LoVo (cell line): ENCODE measurements at places on chromosomes 4 and X.

DNA sequence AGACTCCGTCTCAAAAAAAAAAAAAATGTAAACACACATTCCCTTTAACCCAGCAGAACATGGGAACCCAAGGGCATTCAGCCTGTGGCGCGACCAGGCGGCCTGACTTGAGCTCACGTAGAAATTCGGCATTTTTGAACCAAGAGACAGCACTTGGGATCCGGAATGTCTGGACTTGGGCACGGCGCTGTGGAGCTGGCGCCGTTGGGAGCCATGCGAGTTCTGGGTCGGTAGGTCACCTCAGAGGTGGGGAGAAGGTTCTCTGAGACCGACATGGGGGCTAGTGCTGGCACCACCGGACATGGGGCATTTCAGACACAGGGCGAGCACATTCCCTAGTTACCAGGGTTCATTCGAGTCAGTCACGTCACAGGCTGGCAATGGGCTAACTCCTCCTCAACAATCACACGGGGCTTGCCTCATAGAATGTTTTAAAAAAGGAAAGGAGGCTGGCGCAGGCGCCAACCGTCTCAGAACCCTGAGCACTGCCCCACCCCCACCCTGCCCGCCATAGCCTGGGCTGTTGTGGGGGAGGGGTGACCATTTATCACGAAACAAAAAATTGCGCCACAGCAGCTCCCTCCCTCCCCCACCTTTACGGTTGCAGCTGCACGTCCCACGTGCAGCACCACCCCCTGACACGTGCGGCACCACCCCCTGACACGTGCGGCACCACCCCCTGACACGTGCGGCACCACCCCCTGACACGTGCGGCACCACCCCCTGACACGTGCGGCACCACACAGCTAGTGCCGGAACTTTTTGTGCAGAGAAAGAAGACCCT lies at the start of gene TEX28:
TSS of gene TEX28 (minus strand) at position 334 of the 784 bp plus-strand sequence. CDS start 3,007 bp downstream, outside the sequence.
- DNase-seq = no peak

DNA sequence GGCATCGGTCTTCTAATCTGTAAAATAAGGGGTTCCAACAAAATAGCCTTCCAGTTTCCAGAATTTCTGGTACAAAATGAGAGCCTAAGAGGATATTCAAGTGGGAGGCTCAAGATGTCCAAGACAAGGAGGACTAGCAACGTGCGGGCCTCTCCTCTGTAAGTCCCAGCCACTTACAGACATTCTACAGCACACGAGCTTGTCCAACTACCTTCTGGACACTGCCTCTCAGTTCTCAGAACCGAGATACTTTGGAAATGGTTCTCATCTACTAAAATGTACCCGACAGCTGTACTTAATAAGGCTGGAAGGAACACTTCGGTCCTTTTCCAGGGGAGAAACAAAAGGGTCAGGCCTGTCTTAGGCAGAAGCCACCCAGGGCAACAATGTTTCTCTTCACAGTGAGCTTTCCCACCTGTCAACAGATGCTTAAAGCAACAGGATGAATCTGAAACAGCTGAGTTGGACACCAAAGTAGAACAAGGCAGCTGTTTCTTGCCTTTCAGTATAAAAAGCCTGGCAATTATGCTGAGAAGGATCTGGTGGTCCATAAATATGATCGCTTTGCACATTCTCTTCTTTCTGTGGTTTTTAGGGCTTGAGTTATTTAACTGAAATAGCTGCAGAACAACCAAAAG lies 127.0 kb downstream of the HS6ST2 start:
- no peak for DNase-seq

- no peak for DNase-seq
These were observed 535.7 kb upstream of the INTU start for GRCh38 chr4:127097061-127097460.

DNA sequence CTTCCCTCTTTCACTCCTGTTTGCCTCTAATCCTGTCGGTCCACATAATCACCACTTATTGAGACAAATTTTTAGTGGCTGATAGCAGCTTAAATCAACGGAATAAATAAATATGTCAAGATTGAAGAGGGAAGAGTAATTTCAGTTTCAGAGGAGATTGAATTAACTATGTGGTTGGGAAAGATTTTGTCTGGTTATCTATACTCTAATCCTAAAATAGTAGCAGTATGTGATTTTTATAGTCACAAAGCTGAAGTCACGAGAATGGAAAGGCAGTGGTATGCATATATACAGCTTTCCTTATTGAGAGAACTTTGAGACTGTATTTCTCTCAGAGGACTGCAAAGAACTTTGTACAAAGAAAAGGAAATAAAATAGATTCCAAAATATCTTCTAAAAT lies 493.3 kb downstream of the FAT4 start:
- no peak for DNase-seq

GRCh38 chr4:77145842-77146185 lies 11.2 kb upstream of the CCNG2 start:
- no peak for DNase-seq

DNA sequence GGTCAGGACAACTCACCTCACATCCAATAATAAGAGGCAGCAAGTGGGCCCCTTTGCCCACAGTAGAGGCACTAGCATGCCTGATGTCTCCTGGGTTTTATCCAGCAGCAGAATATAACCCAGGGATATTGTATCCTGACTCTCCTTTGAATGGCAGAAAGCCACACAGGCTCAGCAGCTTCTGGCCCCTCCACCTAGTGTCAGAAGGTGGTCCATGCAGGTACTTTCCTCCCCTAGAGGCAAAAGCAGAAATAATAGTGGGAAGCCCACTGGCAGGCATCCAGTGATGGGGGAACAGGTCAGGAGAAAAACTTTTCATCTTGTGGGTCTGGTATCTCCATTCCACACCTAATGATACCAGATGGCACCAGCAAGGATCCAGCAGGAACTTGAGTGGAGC lies 75.5 kb upstream of the IRS4 start:
- DNase-seq = no peak

DNA sequence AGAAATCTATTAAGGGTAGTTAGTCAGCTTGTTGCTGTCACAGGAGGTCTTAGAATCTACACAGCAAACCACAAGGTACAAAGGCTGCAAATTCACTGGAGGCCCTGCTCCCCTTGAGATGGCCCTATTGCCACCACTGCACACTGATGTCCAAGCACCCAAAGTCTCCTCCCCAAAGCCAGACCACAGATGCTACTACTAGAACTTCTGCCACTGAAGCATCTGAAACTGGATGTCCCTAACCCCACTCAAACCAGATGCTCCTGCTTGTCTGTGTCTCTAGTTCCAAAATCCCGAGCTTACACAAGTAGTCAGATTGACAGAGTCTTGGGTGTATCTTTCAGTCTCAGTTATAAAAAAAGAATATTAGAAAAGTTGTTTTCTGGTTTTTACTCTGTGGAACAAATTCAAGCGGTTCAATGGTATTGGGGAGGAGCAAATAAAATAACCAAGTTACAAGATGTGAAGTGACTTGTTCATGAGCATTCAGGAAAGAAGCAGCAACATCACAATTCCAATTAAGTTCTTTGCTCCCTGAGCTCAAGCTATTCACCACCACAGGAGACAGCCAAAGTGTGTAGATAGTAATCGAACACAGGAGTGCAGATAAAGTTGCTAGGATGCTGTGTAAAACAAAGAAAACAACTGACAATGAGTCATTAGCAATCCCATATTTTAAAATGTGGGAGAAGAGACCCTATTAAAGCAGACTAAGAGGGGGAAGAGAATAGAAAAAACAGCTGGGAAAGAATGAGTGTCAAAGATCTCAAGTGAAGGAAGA lies 352.3 kb downstream of the PDGFC start:
- no peak for DNase-seq

GRCh38 chr4:80195441-80196140 lies 1.7 kb upstream of the PRDM8 start:
- no peak for DNase-seq

- peak; percentile 69 for DNase-seq
These were observed at the start of gene FGD1 for GRCh38 chrX:54495814-54496516. Gene FGD1 (minus strand): TSS chrX:54496234. CDS start chrX:54495432, 802 bp downstream.

DNA sequence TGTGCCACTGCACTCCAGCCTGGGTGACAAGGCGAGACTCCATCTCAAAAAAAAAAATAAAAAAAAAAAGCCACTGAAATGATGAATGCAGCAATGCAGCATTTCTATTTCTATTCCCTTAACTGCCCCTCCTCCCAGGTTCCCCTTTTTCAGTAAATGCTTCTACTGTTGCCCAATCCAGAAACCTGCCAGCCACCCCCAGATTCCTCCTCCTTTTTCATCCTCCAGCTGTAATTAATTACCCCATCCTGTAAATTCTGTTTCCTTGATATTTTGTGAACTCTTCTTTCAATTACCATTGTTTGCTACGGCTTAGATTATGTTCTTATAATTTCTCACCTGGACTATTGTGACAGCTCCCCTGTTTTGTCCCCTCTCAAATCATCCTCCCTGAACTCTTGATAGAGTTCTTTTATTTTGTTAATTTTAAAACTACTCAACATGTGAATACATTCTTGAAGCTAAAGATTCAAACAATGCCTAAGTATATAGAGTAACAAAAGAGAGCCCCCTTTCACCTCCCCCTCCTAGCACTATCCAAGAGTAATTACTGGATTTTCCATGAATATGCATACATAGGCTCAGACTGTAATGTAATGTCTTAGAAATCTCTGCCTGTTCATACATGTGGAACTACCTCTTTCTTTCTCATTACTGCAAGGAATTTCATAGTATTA lies 140.6 kb upstream of the GPC4 start:
- DNase-seq = no peak

GRCh38 chr4:38668203-38668971 lies 4.4 kb downstream of the KLF3 start:
- DNase-seq = no peak

DNA sequence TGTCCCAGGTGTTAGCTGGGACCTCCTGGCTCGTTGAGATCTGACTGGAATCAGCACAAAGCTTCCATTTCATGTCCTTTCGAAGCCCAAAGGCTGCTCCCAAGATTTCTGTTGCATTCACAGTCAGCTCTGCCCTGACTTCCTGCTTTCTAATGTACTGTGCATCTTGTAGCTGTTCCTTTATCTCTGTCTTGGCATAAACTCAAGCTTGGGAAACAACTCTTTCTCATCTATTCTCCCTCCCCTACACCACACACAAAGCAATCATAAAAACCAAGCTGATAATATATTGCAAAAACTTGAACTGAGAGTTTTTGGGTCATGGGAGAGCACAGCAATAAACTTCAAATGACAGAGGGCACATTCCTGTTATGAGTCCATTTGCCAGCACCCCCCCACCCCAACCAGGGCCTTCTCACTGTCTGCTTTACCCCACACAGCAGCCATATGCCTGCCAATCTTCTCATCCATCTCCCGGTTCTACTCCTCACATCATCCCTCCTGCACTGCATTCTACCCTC lies 76.3 kb downstream of the SYNPO2 start:
- no peak for DNase-seq

DNA sequence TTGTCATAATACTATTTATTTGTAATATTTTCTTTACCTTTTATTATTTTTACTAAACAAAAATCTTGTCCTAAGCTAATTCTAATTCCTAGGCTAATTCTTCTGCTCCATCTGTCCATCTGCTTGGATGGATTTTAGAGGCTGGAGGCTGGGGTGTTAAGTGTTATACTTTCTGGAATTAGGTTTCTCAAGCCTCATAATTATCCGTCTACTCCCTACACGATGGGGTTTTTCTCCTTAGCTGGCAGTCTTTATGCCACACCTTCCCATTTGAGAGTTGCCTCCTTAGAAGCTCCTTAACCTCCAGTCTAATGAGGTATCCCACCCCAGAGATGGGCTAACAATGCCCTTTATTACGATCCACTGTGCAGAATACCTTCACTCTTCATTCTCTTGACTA lies 37.6 kb upstream of the LGI2 start:
- DNase-seq = no peak

GRCh38 chrX:72216973-72217372 lies 21.9 kb downstream of the ERCC6L start:
- no peak for DNase-seq

DNA sequence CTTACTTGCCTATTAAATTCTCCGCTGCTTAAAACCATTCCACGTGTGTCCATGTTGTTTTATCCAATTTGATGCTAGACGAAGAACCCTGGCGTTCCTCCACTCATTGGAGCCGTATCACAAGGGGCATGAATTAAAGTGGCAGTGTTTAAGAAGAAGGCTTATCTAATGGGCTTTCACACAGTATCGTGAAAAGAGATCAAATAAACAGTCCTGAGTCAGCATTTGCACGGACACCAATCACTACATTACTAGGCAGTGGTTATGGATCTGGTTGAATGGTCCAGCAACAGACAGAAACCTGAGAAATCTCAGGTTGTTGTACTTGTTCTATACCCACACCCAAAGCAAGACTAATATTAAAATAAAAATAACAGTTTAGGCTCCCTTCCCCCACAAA lies 671.6 kb downstream of the FAT4 start:
- no peak for DNase-seq

DNA sequence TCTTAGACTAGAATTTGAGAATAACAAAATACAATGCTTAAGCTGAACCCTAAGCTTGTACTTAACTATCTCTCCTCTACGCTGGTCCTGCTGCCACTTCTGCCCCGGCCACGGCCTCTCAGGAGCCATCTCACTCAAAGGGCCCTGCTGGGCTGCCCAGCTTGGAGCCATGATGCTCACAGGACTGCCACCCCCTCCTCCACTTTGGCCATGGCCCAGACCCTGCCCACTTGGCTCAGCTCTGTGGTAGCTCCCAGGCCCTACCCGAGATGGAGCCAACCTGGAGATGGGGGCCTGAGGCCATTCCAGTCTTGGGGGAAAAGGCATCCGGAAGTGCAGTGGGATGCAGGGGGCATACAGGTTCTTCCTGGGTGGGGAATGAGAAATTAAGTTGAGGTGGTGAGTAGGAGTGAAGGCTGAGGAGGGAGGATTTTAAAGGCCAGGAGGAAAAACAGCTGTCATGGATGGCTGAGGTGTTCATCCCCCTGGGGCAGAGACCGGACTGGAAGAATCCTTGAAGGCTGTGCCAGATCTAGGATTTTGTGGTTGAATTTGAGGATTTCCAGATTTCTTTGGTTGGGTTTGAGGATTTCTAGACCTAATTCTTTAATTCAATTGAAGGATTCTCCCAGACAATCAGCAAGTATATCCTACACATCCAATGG lies 824 bp downstream of the SASH3 start:
- no peak for DNase-seq

- no peak for DNase-seq
These were observed at the start of gene LIMCH1 for GRCh38 chr4:41538017-41538733. Gene LIMCH1 (plus strand): TSS chr4:41538157. CDS start chr4:41605996, 67,839 bp downstream.

DNA sequence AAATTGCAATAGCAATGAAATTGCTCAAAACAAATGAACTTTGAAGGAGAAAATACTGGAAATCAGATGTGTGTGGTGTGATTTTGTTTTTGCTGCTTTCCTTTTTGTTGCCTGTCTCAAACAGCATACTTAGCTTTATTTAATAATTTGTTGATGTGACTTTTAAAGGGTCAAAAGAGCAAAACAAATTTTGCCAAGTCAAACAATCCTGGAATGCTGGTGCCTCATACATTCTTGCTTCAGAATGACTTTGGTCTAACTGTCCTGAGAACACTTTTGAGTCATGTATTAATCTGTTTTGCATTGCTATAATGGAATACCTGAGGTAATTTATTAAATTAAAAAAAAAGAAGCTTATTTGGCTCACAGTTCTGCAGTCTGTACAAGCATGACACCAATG lies 3.4 kb downstream of the PF4V1 start:
- no peak for DNase-seq
